ENCODE measurements at places on chromosomes 5 and 9.
A peak's percentile ranks its signal among the peaks of the same experiment; 100 is the strongest.

DNA sequence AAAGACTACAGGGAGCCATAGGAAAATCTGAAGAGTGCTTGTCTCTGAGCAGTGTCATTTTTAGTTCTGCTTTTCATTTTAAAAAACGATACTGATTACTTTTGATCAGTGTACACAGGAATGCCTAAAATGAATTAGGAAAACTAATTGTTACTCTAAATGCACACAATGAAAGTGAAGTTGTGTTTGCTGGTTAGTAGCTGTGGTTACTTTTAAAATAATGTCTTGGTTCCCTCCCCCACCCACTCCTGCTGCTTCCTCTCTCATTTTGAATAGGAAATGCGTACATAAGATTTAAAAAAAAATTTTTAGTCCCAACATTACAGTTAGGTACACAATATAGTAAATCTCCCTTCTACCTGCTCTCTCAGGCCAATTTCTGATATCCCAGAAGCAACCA, 47.5 kb upstream of the PLPP1 start:
- no peak for DNase-seq

DNA sequence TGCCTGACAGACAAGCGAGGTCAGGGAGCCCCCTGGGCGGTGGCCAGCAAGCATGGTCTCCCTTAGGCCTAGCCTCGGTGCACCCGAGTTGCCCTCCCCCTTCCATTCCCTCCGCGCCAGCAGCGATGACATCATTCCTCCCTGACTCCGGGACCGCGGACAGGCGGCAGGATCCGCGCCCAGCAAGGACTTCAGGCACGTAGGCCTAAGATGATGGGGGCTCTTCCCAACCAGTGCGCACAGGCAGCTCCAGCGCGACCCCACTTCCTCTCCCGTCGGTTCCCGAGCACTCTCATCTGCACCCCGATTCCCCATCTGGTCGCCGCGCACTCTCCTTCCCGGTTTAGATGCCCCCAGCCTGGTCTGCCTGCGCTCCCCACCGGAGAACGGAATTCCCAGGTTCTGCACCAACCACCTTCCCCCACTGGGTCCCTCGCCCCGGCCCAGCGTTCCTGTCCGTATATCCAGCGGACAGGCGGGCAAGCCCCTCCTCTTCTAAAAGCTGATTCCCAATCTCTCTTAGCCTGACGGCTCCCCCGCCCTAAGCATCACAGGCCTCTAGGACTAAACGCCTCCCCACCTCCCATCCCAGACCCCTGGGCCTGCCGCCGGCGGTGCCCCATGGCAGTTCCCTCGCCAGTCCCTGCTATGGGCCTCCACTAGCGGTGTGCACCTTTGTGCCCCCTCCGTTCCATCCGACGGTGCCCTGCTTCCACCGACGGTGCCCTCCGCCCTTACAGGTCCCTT, 931 bp downstream of the FAM219A start:
- DNase-seq: peak; percentile 59

DNA sequence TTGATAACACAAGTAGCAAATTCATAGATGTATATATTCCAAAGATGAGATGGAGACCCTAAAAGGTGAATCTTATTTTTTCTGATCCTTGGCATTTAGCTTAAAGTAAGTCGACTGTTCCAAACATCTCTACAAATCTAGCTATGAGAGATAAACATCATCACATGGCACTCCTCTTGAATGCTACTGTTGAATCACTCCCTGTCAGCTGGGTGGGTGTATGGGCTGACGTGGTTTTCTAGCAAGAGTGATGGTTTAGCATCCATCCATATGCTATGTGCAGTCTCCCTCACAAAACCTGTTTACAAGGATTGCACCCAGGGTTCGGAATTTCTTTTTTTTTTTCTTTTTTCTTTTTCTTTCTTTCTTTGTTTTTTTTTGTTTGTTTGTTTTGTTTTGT, 13.8 kb downstream of the ACO1 start:
- no peak for DNase-seq

DNA sequence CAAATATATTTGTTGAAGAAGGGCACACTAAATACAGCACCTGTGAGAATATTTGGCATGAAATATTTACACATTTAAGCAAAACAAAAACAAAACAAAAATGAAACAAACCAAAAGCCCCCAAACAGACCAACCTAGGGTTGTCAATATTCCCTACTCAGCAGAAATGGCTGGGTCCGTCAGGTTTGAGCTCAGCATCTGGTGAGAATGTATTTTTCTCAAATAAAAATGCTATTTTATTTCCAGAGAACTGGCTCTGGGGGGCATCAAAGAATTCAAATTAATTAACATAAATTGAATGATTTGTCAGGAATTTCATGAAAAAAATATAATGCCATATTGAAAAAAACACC, 142.8 kb upstream of the COL5A1 start:
- no peak for DNase-seq

- no peak for DNase-seq
Measured at GRCh38 chr5:166369807-166370206, 1921.6 kb upstream of the WWC1 start.

- no peak for DNase-seq
Measured at GRCh38 chr9:99626426-99626825, 195.3 kb upstream of the NR4A3 start.

DNA sequence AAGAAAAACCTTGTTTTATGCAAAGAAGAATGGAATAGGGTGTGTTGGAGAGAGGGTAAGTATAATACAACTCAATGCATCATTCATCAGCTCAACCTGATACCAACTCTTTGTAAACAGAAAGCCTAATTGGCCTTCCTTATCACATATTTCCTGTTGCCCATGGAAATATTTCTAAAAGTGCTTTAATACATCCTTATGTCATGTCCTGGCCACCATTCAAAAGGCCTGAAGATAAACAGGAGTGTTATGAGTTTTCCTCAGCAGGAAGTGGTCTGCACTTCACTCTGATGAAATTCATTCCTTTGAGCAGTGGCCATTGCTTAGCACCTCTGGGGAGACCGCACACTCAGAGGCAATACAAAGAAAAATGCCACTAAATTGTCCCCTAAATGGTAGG, 511.2 kb downstream of the SEMA5A start:
- DNase-seq: no peak

- no peak for DNase-seq
Measured at GRCh38 chr9:121240472-121241135, 27.4 kb upstream of the GSN start.

DNA sequence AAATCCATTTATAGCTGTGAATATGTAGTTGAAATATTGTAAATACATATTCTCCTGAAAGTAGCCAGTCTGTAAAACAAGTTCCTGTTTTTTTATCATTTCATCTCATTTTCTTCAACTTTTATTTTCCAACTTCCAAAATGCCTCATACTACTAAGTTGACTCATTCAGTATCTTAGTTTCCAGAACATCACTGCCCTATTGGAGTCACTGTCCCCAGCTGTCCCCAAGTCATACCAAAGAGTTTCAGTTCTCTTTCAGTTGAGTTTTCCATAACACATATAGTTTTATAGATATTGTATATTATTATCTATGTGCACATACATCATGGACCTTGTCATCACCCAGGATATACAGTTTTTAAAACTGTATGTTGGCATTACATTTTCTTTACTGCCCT, 261.7 kb downstream of the CDH12 start:
- no peak for DNase-seq

GRCh38 chr5:14671414-14671813, 6.9 kb downstream of the OTULIN start:
- DNase-seq: no peak

GRCh38 chr5:72841756-72842535, 25.5 kb downstream of the TNPO1 start:
- DNase-seq: no peak

GRCh38 chr9:117407436-117408022, 7.3 kb downstream of the ASTN2 start:
- DNase-seq: no peak

GRCh38 chr5:170464280-170465127, 39.3 kb upstream of the KCNIP1 start:
- no peak for DNase-seq

DNA sequence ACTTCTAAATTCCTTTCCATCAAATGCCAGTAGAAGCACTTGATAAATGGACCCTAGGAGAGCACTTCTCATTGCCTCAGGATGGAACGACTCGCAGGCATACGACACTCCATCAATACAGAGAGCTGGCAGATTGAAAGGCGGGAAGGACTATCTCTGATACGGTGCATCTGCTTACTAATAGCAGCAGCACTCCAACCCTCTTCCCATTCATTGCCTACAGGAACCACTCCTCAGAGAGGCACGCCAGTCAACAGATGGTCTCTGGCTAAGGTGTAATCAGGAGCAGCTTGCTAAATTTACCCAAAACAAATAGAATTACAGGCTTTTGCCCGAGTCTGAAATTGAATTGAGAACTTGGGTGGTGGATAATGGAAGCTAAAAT, 168.1 kb downstream of the EFNA5 start:
- no peak for DNase-seq

DNA sequence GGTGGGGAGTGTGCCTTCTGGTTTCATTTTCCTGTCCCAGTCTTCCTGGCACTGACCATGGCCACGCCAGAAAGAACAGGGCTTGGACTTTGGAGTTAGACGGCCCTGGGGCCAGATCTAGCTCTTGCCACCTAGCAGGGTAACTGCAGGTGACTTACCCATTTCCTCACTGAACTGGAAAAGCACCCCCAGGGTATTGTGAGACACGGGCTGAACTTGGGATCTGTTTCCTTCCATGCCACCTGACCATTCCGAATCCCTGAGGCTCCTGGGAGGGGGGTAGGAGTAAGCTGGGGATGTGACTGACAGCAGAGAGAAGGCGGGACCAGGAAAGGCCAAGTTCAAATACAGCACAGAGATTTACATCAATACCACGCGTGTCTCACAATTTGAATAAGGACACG, 9.4 kb downstream of the HNRNPAB start:
- DNase-seq: no peak

- DNase-seq: no peak
Measured at GRCh38 chr5:149310947-149311658, 34.2 kb upstream of the GRPEL2 start.

DNA sequence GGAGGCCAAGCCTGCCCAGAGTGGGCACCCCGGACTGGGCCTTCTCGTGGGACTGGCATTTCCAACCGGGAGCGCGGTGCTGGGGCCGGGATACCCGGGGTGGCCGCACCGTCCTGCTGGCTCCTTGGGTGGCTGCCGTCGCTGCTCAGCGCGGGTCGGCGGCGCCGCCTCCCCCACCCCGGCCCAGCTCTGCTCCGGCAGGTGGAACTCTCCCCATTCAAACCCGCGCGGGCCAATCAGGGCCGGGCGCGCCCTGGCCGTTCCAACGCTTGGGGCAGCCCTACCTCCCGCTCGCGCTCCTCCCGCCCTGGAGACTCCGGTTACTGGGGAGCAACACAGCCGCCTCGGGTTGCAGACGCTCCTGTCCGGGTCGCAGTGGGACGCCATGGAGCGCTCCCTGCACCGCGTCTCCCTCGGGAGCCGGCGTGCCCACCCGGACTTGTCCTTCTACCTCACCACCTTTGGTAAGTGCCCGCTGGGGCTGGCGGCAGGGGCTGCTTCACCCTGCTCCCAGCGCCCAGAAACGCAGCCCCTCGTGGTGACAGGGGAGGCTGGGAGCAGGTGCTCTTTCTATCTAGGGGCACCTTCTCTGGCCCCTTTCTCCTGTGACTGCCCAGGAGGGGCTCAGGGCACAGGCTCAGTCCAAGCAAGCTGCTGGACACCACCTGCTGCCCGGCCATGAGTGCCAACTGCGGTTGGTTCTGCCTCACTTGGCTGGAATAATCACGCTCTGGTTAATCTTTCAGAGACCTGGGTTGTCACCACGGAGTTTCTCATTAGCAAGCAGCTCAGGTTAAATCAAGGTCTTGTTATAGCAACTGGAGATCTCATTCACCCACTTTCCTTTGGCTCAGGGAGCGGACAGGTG, at the start of gene RGS3:
Gene RGS3, plus strand, starts transcription at position 310 of the 868 bp plus-strand sequence. Its CDS starts 76 bp downstream, at position 386.
- peak; percentile 76 for DNase-seq

DNA sequence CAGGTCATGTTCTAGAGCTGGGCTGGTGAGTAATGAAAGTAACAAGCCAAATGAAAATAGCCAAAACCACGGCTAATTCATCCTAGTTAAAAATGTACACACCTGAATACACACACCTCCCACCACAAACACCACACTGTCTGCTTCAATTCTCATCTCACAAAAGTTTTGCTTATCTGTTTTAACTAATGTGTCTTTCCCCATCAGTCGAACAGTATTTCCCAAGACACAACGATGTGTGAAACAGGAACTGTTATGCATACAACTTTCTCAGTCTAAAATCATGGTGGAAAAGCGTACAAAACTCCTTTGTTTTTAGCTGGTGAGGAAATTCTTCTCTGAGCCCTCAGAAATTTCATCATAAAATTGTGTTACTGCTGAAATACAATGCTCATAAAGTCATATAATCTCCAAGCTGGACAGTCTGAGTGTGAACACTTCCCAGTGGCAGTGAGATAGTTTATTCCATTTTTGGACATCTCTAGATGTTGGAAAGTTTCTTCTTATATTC, 242.4 kb downstream of the EFNA5 start:
- DNase-seq: no peak

GRCh38 chr9:102521097-102521755, 473.9 kb upstream of the CYLC2 start:
- no peak for DNase-seq

GRCh38 chr5:33460210-33460609, 19.4 kb downstream of the TARS1 start:
- DNase-seq: no peak

DNA sequence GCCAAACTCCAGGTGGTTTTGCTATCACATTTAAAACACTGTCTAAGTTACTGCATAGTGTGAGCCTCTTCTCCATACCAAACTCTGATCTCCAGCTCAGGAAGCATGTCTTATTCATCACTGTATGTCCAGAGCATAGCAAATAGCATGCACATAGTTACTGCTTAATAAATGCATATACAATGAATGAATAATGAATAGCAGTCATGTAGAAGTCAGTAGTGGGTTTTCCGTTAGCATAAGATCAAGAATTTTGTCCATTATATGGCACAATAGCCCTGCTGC, 329.4 kb downstream of the ARRDC3 start:
- no peak for DNase-seq

DNA sequence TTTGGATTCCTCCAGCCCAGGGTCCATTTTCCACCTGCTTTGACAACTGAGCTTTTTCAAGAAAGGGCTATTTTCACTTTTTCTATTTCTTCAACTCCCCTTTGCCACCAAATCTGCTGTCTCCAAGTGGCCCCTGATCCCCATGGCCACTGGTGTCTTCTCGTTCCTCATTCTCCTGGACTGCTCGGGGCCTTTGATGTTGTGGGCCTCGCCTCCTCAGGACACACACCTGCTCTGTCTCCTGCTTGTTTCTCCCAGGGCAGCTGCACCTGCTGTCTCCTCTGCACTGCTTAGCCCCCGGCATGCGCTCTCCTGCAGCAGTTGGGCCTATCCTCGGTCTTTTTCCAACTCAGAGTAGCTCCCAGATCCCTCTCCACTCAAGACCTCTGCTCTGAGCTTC, 16.3 kb upstream of the NANS start:
- DNase-seq: no peak

DNA sequence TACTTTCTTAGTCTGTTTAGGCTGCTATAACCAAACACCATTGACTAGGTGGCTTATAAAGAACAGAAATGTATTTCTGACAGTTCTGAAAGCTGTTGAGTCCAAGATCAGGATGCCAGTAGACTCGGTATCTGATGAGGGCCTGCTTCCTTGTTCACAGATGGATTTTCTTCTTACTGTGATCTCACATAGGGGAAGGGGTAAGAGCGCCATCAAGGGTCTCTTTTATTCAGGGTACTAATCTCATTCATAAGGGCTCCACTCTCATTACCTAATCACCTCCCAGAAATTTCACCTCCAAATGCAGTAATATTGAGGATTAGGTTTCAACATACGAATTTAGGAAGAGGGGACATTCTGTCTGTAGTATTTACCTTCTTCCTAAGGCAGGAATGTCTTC, 384.0 kb upstream of the DMAC1 start:
- no peak for DNase-seq

GRCh38 chr5:161420521-161420920, 126.0 kb downstream of the GABRB2 start:
- DNase-seq: no peak
